ENCODE measurements at places on chromosomes 5 and 9.
A peak's percentile ranks its signal among the peaks of the same experiment; 100 is the strongest.

- no peak for DNase-seq
Observed at GRCh38 chr5:113000466-113000865, 23.9 kb downstream of the DCP2 start.

DNA sequence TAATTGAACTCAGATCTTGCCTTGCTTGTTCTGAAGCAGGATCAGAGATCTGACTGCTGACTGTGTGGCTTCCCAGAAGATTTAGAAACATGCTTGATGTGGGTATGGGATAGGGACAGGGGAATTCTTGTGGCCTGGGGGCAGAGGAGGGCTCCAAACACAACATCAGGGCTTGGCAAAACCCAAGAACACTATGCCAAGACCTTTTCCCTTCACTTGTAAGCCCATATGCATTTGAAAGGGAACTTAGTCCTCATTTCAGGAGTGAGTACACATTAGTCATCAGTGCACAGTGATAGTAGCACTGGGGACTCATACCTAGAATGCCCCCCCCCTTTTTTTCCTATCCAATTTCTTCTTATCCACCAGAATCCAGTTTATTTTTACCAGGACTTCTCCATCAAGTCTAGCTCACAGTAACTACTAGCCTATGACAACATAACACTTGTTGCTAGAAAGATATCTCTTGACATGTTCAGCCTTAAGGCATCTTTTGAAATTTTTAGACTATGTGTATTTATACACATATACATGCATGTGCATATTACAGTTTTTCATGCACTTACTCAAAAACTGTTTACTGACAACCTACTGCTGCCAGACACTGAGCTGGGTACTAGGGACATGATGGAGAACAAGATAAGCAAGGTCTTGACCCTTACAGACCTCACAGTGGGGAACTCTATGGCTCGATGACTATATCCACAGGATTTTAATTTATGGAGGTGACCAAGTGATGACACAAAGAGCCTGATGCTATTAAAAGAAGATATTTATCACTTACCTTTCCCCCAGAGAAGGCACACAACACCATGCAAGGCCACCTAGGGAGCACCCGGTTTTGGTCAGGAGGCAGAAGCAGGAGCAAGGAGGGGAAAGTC is 158.3 kb upstream of the MAP3K1 start:
- DNase-seq, result no peak

GRCh38 chr9:129624168-129624759 is 1.7 kb upstream of the NTMT1 start:
- peak; percentile 84 for DNase-seq

GRCh38 chr5:105961572-105961971 is 1709.2 kb downstream of the EFNA5 start:
- DNase-seq, result no peak

- DNase-seq, result no peak
Observed at GRCh38 chr9:124580186-124580585, 73.0 kb upstream of the NR5A1 start.

DNA sequence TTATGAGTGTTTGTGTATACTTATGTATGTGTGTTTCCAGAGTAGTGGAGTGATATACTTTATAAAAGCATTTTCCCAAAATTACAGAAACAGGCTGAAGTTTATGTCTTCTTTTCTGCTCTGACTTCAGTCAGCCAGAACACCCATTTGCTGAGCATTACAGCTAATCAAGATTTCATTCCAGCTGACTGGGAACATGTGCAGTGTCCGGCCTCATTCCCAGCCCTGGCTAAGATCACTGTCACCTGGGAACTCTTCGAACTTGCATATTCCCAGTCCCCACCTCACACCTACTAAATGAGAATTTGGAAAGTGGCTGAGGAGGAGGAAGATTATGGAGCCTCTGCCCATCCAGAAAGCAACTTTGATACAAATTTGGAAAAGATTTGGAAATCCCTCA is 90.8 kb upstream of the PRRC1 start:
- no peak for DNase-seq

DNA sequence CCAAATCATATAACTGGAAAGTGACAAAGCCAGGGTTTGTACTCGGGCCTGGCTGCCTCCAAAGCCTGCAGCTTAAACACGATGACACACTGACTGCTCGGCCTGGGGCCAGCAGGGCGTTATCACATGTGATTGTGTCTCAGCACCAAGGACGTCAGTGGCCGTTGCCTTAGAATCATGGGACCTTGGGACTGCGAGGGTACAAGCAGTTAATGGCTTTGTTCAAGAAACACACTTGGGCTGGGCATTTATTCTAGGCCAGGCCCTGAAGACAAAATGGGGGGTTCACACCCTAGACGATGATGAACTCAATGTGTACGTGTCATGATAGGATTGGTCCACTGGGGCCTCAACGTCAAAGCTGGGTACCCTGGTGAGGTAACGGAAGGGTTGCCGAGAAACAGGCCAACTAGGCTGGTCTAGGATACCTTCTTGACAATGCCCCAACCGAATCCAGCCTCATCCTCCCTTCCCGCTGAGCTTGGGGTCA is 13.0 kb downstream of the SH3PXD2B start:
- DNase-seq, result no peak

DNA sequence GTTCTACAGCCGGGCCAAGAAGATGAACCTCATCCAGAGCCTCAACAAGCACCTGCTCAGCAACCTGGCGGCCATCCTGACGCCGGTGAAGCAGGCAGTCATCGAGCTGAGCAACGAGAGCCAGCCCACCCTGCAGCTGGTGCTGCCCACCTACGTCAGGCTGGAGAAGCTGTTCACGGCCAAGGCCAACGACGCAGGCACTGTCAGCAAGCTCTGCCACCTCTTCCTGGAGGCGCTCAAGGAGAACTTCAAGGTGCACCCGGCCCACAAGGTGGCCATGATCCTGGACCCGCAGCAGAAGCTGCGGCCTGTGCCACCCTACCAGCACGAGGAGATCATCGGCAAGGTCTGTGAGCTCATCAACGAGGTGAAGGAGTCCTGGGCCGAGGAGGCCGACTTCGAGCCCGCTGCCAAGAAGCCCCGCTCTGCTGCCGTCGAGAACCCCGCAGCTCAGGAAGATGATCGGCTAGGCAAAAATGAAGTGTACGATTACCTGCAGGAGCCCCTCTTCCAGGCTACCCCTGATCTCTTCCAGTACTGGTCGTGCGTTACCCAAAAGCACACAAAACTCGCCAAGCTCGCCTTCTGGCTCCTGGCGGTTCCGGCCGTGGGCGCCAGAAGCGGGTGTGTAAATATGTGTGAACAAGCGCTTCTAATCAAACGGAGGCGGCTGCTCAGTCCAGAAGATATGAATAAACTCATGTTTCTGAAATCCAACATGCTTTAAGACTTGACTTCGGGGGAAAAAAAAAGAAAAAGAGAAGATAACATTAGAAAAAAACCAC is 28.5 kb downstream of the AMBP start:
- DNase-seq, result peak; percentile 18

DNA sequence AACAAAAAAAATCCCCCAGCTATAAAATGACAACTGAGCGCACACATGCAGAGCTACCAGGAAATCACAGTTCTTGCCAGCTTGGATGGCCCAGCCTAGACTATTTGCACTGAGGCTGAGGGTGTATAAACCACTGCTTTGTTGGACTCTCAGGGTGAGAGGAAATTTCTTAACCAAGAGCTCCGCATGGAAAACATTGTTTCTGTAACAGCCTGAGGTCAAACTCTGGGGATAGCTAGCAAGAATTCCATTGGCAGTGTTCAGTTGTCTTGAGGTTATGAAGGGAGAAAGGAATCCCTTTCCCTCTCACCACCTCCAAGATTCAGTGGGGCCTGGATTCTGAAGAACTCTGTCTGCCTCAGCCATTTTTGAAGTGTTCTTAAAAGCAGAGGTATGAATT is 360.0 kb downstream of the OSTF1 start:
- no peak for DNase-seq

DNA sequence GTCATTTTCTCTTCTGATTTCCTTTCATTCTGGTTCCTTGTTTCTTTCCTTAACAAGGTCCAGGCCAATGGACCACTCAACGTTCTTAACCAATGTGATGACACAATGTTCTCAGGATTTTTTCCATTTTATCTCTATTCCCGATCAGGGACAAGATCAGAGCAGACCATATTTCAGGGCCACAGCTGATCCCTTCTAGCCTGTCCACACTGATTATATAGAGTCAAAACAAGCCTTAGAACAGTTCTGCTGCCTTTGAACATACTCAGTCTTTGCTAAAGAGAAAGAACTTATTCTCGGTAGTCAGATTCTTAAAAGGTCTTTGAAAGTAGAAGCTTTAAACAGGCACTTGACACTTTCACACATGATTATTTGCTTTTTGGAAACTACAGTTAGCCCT is 188.4 kb downstream of the ADAMTSL1 start:
- no peak for DNase-seq

GRCh38 chr9:135410831-135411473 is 68.6 kb upstream of the PPP1R26 start:
- peak; percentile 56 for DNase-seq

GRCh38 chr5:172479034-172479783 is 24.9 kb upstream of the SH3PXD2B start:
- peak; percentile 88 for DNase-seq

- DNase-seq, result no peak
Observed at GRCh38 chr9:132006677-132007370, 72.8 kb downstream of the MED27 start.

DNA sequence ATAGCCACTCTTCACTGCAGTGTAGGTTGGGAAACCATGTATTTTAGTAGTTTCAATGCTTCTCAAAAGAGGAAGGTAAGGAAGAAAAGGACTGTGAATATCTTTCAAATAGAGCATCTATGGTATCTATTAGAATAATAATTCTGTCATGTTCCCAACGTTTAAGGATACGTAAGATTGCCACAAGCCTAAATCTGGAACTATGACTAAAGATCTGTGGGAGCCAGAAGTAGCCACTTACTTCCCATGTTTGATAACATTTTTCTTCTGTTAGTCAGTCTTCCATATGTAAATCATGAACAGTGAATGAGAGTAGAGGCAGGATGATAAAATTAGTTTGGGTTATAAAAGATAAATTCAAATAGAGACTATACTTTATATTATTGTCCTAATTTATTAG is 16.3 kb upstream of the MROH2B start:
- DNase-seq, result no peak

DNA sequence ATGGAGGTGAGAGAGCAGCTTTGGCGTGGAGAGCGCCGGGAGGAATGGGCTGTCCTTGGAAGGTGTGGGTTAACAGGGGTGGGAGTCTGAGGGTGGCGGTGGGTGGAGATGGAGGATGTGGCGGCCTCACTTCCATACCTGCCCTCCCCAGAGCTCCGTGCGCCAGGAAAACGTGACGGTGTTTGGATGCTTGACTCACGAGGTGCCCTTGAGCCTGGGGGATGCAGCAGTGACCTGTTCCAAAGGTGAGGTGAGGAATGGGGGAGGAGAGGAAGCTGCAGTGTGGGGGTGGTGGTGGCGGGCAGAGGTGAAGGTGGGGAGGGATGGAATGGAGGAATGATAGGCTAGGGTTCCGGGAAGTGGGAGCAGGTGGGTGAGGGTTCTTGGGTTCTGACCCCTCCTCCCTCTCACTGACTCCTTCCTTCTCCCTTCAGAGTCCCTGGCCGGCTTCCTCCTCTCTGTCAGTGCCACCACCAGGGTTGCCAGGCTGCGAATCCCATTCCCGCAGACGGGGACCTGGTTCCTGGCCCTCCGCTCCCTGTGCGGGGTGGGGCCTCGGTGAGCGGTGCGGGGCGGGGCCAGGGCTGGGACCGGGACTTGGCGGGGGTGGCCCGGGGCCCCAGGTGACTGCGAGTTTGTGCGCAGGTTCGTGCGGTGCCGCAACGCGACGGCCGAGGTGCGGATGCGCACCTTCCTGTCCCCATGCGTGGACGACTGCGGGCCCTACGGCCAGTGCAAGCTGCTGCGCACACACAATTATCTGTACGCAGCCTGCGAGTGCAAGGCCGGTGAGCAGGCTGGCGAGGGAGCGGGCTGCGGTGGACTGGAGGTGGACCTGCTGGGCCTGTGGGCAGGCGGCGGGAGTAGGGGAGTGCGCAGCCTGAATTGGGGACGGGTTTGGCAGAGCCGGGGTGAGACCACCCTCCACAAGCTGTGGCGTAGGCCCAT is 17.1 kb downstream of the TMEM8B start:
- DNase-seq, result peak; percentile 74

GRCh38 chr5:35012796-35013195 is 35.0 kb downstream of the AGXT2 start:
- DNase-seq, result no peak

GRCh38 chr9:132341177-132341840 is 13.5 kb downstream of the SETX start:
- DNase-seq, result no peak

DNA sequence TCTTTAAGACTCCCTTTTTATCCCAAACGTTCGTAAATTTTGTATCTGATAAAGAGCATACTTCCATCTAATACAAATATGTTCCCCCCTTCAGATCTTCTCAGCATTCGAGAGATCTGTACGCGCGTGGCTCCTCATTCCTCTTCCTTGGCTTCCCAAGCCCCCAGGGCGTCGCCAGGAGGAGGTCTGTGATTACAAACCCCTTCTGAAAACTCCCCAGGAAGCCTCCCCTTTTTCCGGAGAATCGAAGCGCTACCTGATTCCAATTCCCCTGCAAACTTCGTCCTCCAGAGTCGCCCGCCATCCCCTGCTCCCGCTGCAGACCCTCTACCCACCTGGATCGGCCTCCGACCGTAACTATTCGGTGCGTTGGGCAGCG is 19.9 kb downstream of the CDKN2A start:
- DNase-seq, result no peak

- DNase-seq, result no peak
Observed at GRCh38 chr5:51968756-51969155, 585.5 kb downstream of the ISL1 start.

GRCh38 chr9:4750023-4750673 is 9.1 kb upstream of the AK3 start:
- DNase-seq, result no peak

DNA sequence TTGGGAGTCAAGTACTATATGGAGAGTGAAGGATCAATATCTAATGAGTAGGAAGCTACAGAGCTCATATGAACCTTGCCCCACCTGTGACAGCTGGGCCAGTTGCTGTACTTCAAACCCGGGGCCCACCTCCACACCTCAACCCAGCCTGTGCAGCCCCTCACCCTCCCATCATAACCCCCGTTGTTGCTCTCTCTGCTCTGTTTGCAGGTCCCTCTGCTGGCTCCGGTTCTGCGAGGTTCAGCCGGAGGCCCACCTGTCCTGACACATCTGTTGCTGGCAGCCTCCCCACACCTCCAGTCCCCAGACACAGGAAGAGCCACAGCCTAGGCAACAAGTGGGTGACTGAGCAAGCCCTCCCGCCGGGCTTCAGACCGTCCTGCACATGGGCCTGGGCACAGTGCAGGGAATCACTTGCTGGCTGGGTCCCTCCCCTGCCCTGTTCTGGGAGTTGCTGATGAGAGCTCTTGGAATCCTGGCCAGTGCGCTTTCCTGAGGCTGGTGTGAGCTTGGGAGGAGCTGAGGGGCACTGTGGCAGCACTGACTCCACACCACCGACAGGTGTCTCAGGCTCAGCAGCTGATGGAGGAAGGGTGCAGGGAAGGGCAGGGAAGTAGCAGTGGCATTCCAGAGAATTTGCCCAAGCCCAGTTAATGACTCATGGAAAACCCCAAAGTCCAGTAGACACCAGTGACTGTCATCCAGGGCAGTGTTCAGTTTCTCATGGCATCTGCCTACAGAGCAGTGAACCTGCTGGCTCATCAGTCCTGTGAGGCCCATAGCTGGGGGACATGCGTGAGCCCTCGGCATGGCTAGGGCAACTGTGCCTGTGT is 69.5 kb upstream of the GARNL3 start:
- peak; percentile 63 for DNase-seq

All from H9 (cell line).